NCI-H1694 (cell line): ENCODE measurements at places on chromosomes 6 and 20.

DNA sequence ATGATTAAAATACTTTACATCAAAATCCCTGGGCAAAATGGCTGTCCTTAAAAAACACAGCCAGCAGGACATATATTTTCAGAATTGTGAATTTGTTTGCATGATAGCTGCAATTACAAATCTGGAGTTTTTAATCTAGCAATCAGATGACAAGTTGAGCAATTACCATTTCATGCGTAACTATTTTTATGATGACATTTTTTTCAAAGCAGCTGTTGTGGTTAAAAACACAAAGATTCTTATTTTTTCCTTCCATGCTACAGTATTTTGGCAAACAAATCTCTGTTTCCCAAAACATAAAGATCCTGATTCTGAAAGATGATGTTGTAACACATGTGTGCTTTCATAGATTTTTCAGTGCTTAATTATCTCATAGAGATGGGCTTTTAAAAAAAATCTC lies 90.2 kb downstream of the PHACTR1 start:
- no peak for DNase-seq

DNA sequence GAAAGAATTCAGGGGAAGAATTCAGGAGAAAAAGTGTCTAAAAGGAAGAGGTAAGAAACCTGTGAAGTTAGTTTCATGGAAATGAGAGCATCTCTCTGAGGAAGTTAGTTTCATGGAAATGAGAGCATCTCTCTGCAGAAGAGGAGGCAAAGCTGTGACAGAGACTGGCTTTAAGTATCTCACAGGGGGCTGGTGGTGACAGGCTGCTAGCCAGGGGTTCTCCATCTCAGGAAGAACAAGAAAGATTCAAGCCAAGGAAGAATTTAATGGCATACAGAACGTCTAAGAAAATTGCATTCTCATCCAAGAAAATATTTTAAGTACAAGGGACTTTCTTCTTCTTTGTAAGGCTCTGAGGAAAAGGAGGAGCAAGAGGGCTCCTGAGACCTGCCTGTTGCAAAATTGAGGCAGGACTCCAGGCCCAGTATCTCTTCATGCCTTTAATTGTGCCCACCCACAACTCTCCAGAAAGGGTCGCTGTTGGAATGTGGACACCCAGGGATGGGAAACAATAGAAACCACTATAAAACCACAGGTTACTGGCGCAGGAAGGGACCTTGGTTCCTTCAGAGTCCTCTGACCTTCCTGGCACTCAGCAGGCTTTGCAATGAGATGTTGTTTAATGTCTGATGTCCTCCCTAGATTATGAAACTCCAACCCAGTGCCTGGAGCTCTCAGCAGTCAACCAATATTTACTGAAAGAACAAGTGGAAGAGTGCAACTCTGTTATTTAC lies 136.8 kb downstream of the FNDC1 start:
- no peak for DNase-seq

DNA sequence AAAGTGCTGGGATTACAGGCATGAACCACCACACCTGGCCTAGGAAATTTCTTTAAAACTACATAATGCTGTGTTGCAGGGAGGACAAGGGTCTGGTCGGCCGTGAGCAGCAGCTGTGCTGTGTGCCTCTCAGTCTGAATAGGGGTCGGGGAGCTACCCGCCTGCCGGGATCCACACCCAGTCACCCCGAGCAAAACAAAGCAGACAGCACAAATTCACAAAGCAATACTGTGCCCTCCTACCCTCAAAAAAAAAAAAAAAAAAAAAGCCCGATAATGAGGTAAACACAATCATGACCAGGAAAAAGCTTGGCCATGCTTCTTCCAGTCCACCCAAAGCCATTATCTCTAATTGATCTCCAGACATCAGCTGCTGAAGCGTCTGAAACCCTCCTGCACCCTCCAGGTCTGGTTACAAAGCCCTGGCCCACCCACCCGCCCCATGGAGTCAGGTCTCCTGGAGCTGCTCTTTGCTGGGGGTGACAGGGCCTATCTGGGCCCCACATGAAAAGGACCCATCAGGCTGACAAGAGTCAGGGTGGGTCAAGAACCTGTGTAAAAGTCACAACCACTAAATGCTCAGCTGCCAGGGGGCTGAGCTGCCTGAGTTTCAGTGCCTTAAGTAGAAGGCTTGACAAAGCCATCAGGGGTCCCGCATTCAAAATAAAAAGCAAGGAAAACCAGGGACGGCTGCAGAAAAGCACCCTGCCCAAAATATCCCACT lies 88.2 kb downstream of the NOL4L start:
- DNase-seq, result no peak

DNA sequence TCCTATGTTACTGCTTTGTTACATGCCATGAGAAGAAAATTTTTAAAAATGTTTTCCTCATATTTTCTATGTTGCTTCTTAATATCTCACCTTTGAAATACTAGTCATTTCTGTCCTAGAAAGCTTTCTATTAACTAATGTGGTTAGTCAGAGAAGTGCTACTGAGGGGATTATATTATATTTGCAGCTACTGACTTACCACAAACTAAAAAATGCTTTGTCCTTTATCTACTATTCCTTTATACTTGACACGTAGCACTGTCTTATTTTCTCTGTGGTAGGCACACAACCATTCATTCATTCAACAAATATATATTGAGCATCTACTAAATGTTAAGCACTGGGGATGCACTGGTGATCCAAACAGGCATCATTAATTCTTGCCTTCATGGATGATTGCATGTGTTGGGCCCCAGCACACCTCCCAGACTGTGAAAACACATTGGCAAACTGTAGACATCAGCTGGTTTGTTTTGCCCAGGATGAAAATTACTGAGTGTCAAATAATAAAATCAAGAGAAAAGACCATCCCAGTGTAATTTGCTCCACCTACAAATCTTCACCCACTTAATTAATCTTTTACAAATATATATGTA lies 10.7 kb upstream of the MLIP start:
- no peak for DNase-seq

DNA sequence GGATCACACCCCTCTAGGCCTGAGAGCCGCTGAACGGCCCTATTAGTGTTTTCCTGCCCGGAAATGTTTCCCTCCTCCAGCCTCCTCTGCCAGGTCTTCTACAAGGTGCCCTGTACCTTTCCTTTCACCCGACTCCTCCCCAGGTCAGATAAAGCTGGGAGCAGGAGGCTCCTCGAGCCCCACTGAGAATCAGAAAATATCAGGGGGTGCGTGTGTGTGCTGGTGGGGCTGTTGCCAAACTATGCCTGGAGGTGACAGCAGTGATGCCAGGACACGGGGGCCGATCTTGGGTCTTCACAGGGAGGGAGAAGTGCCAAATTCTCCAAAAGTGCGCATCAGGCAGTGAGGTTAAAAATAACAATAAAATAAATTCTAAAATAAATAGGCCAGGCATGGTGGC lies 222.8 kb upstream of the RREB1 start:
- no peak for DNase-seq

GRCh38 chr6:73803562-73804241 lies 107.7 kb downstream of the CD109 start:
- no peak for DNase-seq
